ELR (cell line): ENCODE measurements at places on chromosomes 7 and 10.
A peak's percentile ranks its signal among the peaks of the same experiment; 100 is the strongest.

DNA sequence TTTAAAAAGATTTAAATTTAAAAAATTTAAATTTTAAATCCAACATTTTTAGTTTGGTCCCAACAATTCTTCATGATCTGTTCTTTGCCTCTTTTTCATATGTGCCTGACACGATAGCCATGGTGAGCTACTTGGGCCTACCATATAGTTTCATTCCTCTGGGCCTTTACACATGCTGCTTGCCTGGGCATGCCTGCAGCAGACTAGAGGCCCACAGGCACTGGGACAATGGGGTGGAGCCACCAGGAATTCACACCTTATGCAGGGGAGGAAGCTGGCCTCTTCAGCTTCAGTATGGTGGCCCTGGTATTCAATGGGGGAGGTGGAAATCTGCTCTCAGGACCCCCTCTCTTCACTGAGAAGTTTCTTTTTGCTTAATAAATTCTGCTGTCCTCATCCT, 37.8 kb upstream of the ZNF365 start:
- DNase-seq: no peak

GRCh38 chr10:129788215-129788614, 175.9 kb downstream of the EBF3 start:
- no peak for DNase-seq

- peak; percentile 66 for DNase-seq
Measured at GRCh38 chr7:19747740-19748339, 25.6 kb downstream of the TMEM196 start.

- no peak for DNase-seq
Measured at GRCh38 chr7:83614112-83614511, 34.8 kb downstream of the SEMA3E start.

GRCh38 chr7:126440542-126440941, 812.2 kb downstream of the GRM8 start:
- DNase-seq: no peak

DNA sequence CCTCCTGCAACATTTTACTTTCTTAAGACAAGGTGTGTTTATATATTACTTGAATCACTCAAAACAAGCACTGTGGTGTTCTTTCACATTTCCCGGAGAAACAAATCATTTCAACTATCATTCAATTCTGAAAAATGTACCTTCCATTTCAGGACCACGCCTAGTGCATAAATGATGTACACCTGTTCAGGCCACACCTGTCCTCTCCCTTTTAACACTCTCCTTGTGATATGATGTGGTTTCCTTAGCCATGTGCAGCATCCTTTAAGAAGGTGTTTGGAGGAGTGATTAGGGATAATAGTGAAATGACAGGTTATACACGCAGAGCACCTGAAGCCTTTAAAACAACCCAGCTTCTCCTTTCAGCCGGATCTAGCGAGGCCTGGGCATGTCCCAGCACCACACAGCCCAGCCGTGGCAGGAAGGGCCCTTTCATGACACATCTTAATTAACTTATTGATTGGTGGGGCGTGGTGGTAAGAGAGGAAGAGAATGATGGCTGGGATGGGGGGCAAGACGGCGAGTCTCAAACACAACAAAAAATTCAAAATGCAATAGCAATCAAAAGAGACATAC, 26.9 kb downstream of the ABLIM1 start:
- DNase-seq: no peak

DNA sequence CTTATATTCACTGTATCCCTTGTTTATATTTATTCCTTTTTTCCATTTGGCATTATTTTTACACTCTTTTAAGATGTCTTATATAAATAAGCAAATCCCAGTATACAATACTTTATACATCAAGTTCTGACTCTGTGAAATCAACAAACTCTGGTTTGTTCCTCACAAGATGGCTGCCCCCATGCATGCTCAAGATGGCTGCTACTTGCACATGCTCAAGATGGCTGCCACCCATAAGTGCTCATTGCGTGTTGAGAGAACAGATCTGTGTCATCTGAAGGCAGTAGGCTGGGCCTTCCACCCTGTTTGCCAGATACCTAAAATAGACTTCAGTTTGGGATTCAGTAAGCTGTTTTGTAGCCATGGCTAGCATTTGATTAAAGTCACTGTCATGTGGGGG, 666.2 kb downstream of the TYW1 start:
- DNase-seq: no peak

GRCh38 chr10:80660736-80661135, 123.0 kb downstream of the SH2D4B start:
- no peak for DNase-seq

DNA sequence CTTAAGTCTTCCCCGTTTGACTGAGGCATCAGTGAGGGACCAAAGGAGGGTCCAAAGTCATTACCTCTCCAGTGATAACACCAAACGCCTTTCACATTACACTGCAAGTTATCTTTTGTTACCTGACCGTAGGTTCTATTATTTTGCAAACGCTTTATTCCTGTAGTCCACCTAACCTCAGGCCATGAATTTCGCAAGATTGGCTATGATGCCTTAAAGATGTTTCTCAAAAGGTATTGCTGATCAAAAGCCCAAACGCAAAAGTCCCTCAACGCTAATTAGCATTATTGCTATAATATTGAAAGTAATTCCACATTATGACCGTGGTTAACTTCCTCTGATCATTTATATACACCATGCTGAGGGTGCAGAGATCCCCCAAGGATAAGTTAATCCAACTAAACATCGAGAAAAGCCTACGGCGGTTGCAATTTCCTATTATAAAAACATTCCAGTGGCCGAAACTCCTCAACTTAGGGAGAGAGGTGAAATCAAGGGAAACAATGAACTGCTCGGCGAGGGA, 649 bp downstream of the DNA2 start:
- peak; percentile 26 for DNase-seq

DNA sequence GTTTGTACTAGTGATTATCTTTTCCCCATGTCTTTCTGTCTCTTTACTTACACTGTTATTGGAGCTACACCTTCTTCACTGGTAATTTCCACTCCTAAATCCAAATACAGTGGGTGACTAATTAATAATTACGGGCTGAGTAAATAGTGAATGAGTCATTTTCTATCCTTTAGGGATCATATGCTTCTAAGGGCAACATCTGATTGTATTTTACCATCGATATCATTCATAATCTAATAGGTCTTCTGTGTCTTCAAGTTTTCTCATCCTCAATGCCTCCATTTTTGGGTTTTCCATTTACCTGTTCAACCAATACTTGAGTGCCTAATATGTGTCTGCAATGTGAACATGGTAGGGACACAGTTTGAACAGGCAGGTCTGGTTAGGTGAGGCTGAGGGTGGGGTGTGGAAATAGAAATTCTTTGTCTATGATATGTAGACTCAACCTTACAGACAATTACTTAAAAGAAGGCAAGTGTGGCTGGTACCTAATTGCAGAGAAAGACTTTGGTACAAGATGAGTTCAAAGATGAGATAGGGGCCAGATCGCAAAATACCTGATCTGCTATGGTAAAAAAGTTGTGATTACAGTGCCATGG, 5.9 kb upstream of the DHX32 start:
- peak; percentile 31 for DNase-seq

DNA sequence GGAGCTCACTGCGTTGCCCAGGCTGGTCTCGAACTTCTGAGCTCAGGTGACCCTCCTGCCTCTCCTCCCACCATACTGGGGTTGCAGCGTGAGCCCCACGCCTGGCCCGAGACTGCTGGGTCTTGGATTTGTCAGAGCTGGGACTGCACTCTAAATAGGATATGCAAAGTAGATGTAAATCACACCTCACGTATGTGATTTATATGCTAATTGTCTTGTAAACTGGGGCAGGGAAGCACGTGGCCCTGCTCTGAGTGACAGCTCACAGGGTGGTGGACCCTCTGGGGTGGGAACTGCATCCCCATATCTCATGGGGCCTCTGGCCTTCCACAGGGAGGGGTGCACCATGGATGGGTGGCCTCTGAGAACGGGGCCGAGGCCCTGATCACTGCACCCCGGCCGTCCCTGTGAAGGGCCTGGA, 34.1 kb downstream of the GET4 start:
- no peak for DNase-seq

DNA sequence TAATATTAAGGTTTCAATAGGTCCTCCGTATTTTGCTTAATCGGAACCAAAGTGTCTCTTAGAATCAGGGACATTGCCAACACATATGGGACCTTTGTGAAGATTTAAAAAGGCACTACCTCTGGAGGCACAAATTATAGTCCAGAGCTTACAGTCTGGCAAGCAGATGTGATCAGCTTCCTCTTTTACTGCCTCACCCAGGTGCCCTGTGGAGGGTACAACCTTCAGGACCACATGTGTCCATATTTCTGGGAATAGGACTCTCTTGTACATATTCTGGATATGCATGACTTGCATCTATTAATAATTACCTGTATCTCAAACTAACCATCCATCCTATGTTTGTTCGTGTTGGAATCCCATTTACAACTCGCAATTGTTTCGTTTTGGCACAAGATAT, 60.0 kb downstream of the HGF start:
- DNase-seq: no peak
